ENCODE measurements at places on chromosomes 2 and 18. TPM values are rescaled to one million over a fixed set of nuclear protein-coding genes. Genes with fewer than 3 reads are reported as not detected.
A peak's percentile ranks its signal among the peaks of the same experiment; 100 is the strongest.

DNA sequence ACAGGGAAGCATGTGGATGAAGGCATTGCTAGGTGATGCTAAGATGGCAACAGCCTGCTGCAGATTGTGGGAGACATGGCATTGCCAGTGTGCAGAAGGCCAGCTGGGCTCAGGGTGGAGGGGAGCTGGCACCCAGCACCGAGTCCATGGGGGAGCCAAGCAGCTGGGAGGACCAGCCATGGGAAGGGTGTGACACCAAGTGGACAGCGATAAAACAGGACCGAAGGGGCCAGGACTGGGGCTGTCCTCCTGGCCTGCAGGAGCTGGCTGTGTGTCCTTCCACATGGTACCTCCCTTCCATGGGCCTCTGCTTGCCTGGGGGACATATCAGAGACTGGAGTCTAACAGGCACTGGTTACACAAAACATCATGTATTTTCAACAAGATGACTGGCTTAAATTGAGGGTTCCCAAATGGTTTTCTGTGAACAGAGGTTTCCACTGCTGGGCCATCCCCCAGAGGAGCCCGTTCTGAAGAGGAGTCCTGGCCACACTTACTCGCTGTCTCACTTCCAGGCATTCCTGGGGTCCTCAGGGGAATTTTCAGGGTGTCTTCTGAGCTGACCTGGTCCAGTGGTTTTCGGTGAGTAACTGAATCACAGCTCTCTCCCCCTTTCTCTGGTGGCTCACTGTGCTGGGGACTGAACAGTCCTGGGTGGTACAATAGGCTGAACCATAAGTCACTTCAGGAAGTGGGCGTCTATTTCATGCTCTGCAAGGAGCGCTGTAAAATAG lies 60.4 kb upstream of the TNP1 start:
- no peak for DNase-seq

DNA sequence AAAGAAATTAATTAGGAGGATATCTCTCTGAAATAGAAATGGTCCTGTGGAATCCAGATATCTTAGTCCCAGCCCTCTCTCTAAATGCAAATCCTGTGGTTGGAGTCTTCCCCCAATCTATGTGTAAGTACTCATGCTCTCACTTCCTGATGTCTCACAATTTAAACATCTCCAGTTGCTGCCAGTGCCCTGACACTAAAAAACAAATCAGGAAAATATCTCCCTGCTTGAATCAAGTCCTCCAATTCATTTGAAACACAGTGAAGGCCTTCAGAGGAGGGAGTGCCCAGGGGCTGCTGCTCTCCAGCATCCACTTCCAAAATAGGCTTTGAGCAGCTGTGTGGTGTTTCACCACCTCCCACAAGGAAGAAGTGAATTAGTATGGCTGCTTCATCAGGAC lies 413.8 kb downstream of the RAD51AP2 start:
- peak; percentile 41 for DNase-seq

The EML6 gene
- 0.63 TPM for total RNA-seq

DNA sequence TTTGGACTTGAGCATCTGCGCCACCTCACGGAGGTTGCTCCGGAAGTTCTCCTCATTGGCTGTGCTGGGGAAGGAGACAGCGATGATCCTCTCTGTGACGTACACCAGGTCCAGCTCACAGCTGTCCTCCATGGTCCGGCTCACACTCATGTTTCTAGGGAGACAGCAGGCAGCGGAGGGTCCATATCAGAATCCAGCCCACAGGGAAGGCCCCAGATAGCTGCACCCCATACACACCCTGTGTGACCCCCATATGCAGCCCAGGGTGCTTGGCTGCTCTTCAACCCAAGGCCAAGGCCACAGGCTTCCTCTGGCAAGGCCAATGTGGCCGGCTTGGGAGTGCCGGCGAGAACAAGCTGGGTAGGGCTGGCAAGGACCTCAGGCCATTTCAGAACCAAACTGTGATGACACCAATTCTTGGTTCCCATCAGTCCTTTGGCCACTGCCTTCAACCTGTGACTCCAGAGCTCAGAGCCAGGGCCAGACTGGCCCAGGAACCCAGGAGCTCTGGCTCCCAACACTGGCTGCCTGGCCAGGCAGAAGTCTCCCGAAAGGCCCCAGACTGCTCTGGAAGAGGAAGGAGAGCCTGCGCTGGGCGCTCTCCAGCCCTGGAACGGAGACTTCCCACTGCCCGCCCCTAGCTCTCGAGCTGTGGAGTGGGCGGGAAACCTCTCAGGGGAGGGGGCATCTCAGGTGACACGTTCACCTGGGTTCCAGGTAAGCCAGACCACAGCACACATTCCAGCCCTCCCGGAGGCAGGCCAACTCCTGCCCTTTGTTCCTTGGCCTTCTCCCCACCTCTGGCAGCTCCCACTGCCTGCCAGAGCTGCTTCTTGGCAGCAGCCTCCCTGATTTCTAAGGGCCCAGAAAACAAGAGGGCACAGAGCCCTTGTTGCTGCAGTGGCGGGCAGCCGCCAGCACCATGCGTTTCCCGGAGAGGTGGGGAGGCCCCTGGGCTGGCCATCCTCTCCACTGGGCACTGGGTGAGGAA lies 104.7 kb downstream of the TNS1 start:
- no peak for DNase-seq

The SERPINB11 gene
- total RNA-seq: not detected

DNA sequence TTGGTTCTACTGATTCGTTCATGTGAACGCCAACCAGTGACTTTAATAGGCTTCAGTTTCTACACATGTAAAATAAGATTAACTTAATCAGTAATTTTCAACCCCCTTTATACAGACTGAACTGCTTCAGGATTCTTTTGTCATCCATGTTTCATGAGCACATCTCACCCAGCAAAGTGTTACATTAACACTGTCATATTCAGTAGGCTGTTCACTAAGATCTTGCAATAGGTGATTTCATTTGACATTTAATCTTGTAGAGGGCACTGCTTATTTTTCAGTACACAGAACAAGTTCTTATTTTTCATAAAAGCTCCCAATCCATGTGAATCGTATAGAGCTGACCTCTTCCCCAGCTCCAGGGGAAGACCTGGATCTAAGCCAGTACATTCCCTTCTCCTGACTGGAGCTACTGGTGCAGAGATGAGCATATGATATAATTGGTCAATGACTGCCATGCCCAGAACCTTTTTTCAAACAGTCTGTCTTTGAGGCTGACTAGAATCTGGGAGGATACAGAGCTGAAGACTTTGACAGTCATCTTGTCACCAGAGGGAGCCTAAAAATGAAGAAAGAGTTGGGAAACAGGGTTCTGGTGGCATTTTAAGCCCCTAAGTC lies 72.2 kb upstream of the CHRNA1 start:
- DNase-seq: peak; percentile 86

The GCKR gene
- total RNA-seq: 0.88 TPM

The GREB1 gene
- total RNA-seq: 4.8 TPM

The CYS1 gene
- total RNA-seq: 12.2 TPM

- no peak for DNase-seq
These were observed 3.1 kb upstream of the ARID5A start for GRCh38 chr2:96533292-96534073.

The VIL1 gene
- total RNA-seq: not detected

The TDRD15 gene
- not detected for total RNA-seq

The MXD1 gene
- 14.4 TPM for total RNA-seq

The PIK3C3 gene
- total RNA-seq: 66.9 TPM

GRCh38 chr18:13294309-13294708 lies 75.7 kb downstream of the LDLRAD4 start:
- no peak for DNase-seq

DNA sequence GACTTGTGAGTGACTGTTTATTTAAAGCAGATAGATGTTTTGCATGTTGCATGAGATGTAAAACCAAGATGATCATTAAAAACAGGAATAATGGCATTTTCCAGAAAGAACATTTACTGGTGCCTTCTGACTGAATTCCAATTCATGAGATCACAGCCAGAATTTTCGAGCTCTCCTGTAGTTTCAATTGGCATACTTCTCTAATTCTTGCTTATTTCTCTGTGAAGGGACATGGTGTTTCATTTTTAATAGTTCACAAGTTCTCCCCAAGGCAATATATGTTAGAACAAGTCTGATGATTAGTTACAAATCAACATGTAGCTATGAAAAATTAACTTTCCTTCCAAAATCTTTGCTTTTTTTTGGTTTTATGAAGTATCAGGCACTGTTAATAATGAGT lies 105.7 kb downstream of the PDE1A start:
- DNase-seq: no peak

The REEP1 gene
- 0.48 TPM for total RNA-seq

- no peak for DNase-seq
These were observed 29.7 kb upstream of the PIEZO2 start for GRCh38 chr18:11178951-11179549.

DNA sequence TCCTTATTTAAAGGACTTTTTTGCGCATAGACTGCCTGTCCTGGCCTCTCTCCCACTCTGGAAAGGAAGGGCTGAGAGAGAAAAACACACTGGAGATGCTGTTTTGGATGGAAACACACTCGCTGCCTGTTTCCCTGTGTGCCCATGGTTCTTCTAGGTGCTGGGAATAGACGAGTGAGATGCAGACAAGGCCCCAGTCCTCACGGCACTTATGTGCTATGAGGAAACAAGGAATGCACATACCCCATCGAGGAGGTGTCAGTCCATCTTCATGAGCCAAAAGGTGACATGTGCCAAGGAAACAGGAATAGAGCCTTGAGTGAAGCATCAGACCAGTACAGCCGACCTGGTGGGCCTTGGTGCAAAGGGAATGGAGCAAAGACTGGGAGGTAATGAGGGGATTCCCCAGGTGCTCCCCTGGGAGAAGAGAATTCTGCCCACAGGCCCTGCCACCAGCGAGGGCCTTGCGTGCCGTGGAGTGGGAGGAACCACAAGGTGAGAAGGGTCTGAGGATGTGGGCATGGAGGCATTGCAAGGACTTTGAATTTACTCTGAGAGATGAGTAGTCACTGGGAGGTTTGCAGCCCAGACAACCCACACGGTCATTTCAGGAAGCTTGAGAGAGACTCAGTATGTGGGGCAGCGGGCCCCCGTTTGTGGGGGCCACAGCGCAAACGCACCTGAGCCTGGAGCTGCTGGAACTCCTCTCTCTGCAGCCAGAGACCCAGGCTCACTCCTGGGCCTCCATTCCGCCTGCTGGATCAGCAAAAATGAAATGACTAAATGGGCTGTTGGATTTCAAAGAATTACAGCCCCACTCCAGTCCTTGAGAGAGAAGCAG lies 197.5 kb upstream of the COPS8 start:
- DNase-seq: no peak

GRCh38 chr18:59769129-59769865 lies 72.1 kb upstream of the CCBE1 start:
- no peak for DNase-seq

The SATB2 gene
- 5.5 TPM for total RNA-seq

DNA sequence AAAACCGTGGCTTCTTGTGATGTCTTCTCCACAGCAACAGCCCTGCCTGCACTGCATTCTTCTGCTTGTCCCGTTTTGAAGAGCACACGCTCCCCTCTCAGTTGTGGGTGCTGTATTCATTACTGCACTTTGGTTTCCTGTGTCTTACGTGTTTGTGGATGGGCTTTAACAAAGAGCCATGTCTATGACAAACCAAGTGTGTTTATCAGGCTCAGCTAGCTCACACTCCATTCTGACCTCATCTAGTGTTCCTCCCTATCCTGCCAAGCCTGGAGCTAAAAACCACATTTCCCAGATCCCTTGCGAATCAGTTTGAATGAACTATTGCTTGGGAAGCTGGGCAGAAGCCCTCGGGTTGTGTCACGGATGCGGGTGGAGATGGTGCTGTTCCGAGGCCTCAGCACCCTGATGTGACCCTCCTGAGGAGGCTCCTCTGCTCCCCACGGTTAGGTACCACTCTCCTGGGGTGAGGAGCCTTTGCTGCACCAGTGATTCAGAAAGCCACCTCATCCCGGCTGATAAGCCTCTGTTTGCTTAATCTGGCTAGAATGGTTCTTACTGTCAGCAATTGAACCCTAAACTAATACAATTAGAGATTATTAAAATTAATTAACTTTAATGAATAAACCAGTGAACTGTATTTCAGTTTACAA lies 116.5 kb downstream of the GALR1 start:
- DNase-seq: no peak

DNA sequence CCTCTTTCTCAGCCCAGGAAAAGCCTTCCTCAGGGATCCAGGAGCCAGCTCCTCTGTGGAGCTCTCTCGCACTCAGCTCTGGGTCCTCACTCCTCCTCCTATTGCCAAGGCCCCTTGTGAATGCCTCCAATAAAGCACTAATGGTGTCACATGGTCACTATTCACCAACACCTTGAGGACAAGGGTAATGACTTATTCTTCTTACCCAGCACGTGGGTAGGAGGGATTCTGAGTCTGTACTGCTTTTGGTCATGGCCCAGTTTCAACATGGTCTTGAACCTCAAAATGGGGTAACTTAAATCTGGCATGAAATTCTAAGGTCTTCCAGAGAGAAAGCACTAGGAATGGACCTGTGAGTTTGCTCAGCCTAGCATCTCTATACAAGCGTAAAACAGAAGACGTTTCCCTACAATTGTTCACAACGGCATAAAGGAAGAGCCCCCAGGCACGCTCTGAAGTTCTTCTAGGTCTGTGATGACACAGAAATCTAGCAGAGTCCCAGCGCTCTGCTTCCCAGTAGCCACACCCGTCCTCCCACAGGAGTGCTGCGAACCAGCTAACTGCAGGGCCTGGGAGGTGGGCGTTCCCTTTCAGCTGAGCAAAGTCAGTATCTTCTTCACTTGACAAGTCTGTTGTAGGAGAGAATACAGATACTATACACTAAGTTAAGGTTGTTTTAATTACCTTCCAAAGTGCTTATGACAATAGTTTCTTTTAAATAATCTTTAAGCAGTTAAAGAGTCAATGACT lies 14.6 kb upstream of the KIDINS220 start:
- DNase-seq: no peak

DNA sequence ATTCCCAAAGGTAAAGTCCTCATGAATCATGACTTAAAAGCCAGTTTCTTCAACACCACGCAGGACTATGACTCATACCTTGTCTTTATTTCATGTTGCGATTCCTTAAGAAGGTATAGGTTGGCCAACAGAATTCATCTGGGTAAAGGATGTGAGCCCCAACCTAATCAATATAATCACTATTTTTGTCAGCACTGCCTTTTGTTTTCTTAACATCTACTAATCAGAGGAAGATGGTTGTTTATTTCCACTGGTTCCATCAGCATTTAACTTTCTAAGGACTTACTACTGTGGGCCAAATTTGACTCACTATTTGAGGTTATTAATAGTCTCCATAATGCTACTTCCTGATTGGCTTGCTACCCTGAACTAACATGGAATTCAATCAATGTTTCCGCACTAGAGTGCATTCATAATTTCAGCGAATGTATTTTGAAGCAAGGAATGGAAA lies 78.6 kb downstream of the SCG2 start:
- no peak for DNase-seq

The HOXD3 gene
- total RNA-seq: 9.2 TPM

- no peak for DNase-seq
These were observed 77.5 kb downstream of the GFPT1 start for GRCh38 chr2:69309351-69310110.

The SOX11 gene
- 81.7 TPM for total RNA-seq
